Small intestine (tissue), 16 donors: ENCODE measurements at places on chromosomes 6 and 20. TPM values are rescaled to one million over a fixed set of nuclear protein-coding genes. Genes with fewer than 3 reads are reported as not detected.

DNA sequence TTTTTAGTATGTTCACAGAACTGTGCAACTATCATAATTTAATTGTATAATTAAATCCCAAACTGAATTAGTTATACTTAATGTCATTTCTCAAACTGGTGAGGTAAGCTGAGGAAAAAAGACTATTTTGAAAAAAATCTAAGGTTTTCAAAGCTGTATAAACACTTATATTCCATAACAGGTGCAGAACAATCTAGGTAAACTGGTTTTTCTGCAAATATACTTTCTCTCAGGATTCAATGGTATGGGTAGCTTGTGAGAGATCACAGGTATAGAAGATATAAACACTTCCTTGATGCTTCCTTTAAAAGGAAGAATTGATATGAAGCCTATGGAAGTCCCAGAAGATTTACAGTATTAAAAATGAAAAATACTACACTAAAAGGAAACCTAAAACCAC lies 33.7 kb downstream of the NOL7 start:
- H3K4me3 ChIP-seq = no peak overlapping the region
- H3K27ac ChIP-seq = no peak overlapping the region
- H3K4me1 ChIP-seq = no peaks in the 10 kb centered on the region
- H3K27me3 ChIP-seq = no peaks in the 10 kb centered on the region
- H3K36me3 ChIP-seq = peaks cover 9% of the 10 kb centered on the region
- no peak for DNase-seq

- no peaks in the 10 kb centered on the region for H3K27me3 ChIP-seq
- no peaks in the 10 kb centered on the region for H3K4me1 ChIP-seq
Measured at GRCh38 chr20:17003170-17003870, 223.5 kb upstream of the PCSK2 start.

DNA sequence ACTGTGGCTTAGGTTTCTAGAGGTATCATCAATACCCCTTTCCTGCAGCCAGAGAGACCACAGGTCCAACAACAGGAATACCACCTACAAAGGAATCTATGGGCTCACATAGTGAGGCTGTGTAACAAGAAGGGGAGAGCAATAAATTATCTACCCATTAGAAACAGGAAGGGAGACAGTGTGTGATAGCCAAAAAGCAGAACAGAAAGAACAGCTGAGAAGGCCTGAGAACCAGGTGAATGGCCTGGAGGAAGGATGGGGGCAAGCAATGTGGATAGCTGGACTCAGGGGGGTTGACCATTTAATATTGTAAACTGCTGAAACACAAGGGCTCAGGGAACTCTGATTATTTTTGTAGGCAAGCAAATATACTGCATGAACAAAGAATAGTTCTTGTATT lies 628.2 kb downstream of the COL12A1 start:
- DNase-seq = no peak
- H3K36me3 ChIP-seq = no peaks in the 10 kb centered on the region
- no peaks in the 10 kb centered on the region for H3K27me3 ChIP-seq
- no peak overlapping the region for H3K27ac ChIP-seq
- no peaks in the 10 kb centered on the region for H3K4me1 ChIP-seq

GRCh38 chr6:110467566-110468140 lies 8.8 kb downstream of the SLC22A16 start:
- no peaks in the 10 kb centered on the region for H3K27me3 ChIP-seq
- no peaks in the 10 kb centered on the region for H3K36me3 ChIP-seq
- H3K4me3 ChIP-seq = no peak overlapping the region

DNA sequence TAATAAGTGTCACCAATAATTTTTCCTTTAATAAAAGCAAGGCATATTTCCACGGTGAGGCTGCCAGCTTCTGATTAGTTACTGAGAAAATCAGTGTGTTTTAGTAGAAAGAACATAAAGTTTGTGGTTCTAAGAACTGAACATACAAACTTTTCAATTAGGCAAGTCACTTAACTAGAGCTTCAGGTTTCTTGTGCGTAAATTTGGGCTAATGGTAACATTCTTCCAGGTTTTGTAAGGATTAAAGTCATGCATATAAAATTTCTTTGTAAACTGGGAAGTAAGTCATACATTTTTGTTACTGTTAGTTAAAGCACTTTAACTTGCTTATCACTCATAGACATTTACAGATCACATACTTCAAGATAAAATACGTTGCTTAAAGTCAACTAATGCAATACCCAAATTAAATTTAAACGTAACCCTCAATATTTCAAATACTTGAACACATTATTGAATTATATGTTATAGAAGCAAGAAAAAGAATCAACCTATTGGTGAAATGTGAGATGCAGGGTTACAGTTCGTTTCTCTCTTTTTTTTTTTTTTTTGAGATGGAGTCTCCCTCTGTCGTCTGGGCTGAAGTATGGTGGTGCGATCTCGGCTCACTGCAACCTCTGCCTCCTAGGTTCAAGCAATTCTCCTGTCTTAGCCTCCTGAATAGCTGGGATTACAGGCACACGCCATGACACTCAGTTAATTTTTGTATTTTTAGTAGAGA lies 327.3 kb upstream of the NOX3 start:
- no peak overlapping the region for H3K4me3 ChIP-seq
- no peak overlapping the region for H3K27ac ChIP-seq
- no peaks in the 10 kb centered on the region for H3K4me1 ChIP-seq
- no peak for DNase-seq
- H3K27me3 ChIP-seq = no peaks in the 10 kb centered on the region

- DNase-seq = peak; percentile 39
- H3K27me3 ChIP-seq = no peaks in the 10 kb centered on the region
- H3K4me1 ChIP-seq = peaks cover 8% of the 10 kb centered on the region
- no peak overlapping the region for H3K4me3 ChIP-seq
Measured at GRCh38 chr6:47032974-47033765, 9.0 kb downstream of the ADGRF1 start.

PLAGL1 gene
- polyA plus RNA-seq = 156 TPM

FAM83B gene
- 4.6 TPM for polyA plus RNA-seq

DNA sequence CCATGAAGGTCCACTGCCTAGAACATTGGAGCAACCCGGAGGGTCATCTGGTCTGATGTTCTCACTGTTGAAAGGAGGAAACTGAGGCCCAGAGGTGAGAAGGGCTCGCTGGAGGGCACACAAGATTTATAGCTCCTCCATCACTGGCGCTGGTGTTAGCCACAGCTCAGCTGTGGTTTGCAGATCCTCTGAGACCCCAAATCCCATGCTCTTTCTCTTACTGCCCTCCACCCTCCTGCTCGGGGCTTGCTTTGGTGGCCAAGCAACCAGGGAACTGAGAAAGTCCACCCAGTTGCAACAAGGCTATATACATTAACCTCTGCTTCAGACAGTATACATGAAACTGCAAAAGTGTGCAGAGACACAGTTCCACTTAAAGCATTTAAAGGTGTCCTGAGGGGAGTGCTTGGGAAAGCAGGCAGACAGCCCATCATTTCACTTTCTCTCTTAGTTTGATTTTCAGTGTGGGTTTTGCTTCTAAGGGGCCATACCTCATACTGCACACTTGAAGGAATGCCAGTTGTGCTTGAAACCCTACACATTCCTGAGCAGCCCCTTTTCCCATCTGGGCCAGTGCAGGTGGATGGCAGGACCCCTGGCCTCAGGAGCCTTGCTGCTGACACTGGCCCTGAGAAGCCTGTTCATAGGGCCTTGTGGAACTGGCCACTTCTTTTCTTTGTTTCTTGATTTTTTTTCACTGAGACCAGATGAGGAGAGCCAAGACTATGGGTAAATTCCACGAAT lies 347.6 kb downstream of the CDC5L start:
- no peaks in the 10 kb centered on the region for H3K36me3 ChIP-seq
- no peaks in the 10 kb centered on the region for H3K4me1 ChIP-seq
- no peaks in the 10 kb centered on the region for H3K27me3 ChIP-seq
- no peak overlapping the region for H3K27ac ChIP-seq
- DNase-seq = no peak

TEAD3 gene
- polyA plus RNA-seq = 17.8 TPM

- H3K4me3 ChIP-seq = no peak overlapping the region
- H3K4me1 ChIP-seq = no peaks in the 10 kb centered on the region
- peaks cover 6% of the 10 kb centered on the region for H3K36me3 ChIP-seq
Measured at GRCh38 chr6:152135755-152136448, 328.4 kb downstream of the ESR1 start.

CGA gene
- not detected for polyA plus RNA-seq

DNA sequence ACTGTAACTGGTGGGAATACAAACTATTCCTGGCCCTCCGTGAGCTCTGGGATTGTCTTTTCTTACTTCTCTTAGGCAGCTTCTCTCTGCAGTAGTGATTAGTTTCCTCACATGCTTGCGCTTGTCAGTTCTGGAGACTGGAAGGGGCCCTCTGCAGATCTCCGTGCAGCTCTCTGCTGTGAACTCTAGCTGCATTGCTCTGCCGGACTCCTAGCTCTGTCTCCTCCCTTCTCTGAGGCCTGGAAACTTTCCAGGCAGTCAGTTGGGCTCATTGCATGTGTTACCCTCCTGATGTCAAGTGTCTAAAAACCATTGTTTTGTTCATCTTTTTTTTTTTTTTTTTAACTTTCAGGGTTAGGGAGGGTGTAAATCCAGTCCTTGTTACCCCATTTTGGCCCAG lies 102.3 kb downstream of the CTNNBL1 start:
- peaks cover 14% of the 10 kb centered on the region for H3K36me3 ChIP-seq
- no peak for DNase-seq
- no peak overlapping the region for H3K4me3 ChIP-seq
- no peak overlapping the region for H3K27ac ChIP-seq
- no peaks in the 10 kb centered on the region for H3K4me1 ChIP-seq
- H3K27me3 ChIP-seq = no peaks in the 10 kb centered on the region

MLIP gene
- 0.44 TPM for polyA plus RNA-seq

GRCh38 chr6:69343851-69344250 lies 453.0 kb downstream of the LMBRD1 start:
- H3K27ac ChIP-seq = no peak overlapping the region
- no peaks in the 10 kb centered on the region for H3K4me1 ChIP-seq
- no peak overlapping the region for H3K4me3 ChIP-seq
- H3K36me3 ChIP-seq = no peaks in the 10 kb centered on the region
- H3K27me3 ChIP-seq = no peaks in the 10 kb centered on the region
- no peak for DNase-seq

DNA sequence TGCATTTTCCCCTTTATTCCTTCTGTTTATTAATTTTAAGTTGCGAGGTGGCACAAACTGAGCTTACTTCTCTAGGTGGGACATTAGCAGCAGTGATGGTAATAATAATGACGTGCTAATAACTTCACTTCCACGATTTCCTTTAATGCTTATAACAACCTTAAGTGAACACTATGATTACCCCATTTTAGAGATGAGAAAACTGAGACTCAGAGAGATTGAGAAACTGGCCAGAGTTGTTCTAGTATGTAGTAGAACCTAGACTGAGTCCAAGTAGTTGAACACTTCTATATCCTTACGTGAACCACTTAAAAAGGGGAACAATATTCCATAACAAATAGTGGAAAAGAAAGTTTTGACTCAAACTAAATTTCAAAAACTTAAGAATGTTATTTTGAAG lies 297.5 kb downstream of the GMDS start:
- H3K4me3 ChIP-seq = no peak overlapping the region
- DNase-seq = no peak
- no peak overlapping the region for H3K27ac ChIP-seq

- H3K27me3 ChIP-seq = no peaks in the 10 kb centered on the region
- no peak for DNase-seq
- no peaks in the 10 kb centered on the region for H3K4me1 ChIP-seq
- no peak overlapping the region for H3K4me3 ChIP-seq
- H3K36me3 ChIP-seq = peaks cover 6% of the 10 kb centered on the region
Measured at GRCh38 chr6:126054802-126055201, 68.5 kb downstream of the TRMT11 start.

UNC93A gene
- 3.0 TPM for polyA plus RNA-seq

- no peaks in the 10 kb centered on the region for H3K27me3 ChIP-seq
- no peak overlapping the region for H3K4me3 ChIP-seq
- DNase-seq = no peak
- peaks cover 5% of the 10 kb centered on the region for H3K36me3 ChIP-seq
Measured at GRCh38 chr6:56490993-56491392, 151.7 kb downstream of the DST start.

- H3K4me1 ChIP-seq = peaks cover 4% of the 10 kb centered on the region
- DNase-seq = peak; percentile 3
- no peak overlapping the region for H3K4me3 ChIP-seq
- no peak overlapping the region for H3K27ac ChIP-seq
- no peaks in the 10 kb centered on the region for H3K36me3 ChIP-seq
Measured at GRCh38 chr6:85749236-85749635, 106.5 kb upstream of the SYNCRIP start.

HCK gene
- polyA plus RNA-seq = 11.8 TPM

DNA sequence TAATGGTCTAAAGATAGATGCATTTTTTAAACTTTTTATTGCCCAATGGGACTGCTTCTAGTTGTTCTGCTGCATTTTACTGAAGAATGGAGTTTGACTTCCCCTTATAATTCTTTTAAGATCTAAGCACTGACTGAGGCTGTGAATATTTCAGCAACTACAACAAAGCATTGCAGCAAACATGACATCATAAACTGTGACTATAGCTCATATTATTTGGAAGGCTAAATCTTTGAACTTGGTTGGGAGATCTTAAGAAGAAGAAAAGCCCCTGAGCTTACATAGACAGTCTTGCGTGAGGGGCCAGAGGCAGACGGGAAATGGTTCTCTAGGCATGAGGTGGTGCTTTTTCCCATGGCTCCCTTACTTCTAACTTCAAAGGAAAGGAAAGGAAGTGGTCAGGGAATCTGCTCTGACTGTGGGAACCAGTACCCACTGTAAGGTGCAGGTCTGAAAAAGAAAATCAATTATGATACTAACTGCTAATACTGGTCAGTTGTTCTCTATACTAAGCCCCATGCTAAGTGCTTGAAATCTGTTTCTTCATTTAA lies 14.8 kb downstream of the HEY2 start:
- DNase-seq = no peak
- no peaks in the 10 kb centered on the region for H3K4me1 ChIP-seq
- H3K27ac ChIP-seq = no peak overlapping the region
- H3K27me3 ChIP-seq = peaks cover 4% of the 10 kb centered on the region
- H3K4me3 ChIP-seq = no peak overlapping the region
- no peaks in the 10 kb centered on the region for H3K36me3 ChIP-seq

TCP11 gene
- not detected for polyA plus RNA-seq

GRCh38 chr6:124671324-124671723 lies 290.9 kb upstream of the RNF217 start:
- H3K36me3 ChIP-seq = no peaks in the 10 kb centered on the region
- H3K4me1 ChIP-seq = no peaks in the 10 kb centered on the region
- no peak for DNase-seq

ADGRF4 gene
- 6.0 TPM for polyA plus RNA-seq

RIMS4 gene
- polyA plus RNA-seq = 9.3 TPM

- no peaks in the 10 kb centered on the region for H3K36me3 ChIP-seq
- H3K27ac ChIP-seq = no peak overlapping the region
- H3K4me3 ChIP-seq = no peak overlapping the region
- H3K27me3 ChIP-seq = no peaks in the 10 kb centered on the region
Measured at GRCh38 chr6:148566664-148567350, 180.0 kb upstream of the UST start.

- H3K4me1 ChIP-seq = no peaks in the 10 kb centered on the region
- H3K4me3 ChIP-seq = no peak overlapping the region
- no peak for DNase-seq
- H3K27ac ChIP-seq = no peak overlapping the region
- H3K36me3 ChIP-seq = no peaks in the 10 kb centered on the region
Measured at GRCh38 chr6:6395581-6396197, 75.2 kb upstream of the F13A1 start.
